Activated CD4-positive, alpha-beta memory T cell treated with anti-CD3 and anti-CD28 coated beads for 36 hours (primary cell): ENCODE measurements at places on chromosomes 12 and 14. TPM values are rescaled to one million over a fixed set of nuclear protein-coding genes. Genes with fewer than 3 reads are reported as not detected.

FSCB gene
- not detected for total RNA-seq

APOF gene
- not detected for total RNA-seq

CD69 gene
- 118 TPM for total RNA-seq

BCL11B gene
- total RNA-seq = 49.1 TPM

VRTN gene
- total RNA-seq = not detected

DICER1 gene
- 39.9 TPM for total RNA-seq

DNA sequence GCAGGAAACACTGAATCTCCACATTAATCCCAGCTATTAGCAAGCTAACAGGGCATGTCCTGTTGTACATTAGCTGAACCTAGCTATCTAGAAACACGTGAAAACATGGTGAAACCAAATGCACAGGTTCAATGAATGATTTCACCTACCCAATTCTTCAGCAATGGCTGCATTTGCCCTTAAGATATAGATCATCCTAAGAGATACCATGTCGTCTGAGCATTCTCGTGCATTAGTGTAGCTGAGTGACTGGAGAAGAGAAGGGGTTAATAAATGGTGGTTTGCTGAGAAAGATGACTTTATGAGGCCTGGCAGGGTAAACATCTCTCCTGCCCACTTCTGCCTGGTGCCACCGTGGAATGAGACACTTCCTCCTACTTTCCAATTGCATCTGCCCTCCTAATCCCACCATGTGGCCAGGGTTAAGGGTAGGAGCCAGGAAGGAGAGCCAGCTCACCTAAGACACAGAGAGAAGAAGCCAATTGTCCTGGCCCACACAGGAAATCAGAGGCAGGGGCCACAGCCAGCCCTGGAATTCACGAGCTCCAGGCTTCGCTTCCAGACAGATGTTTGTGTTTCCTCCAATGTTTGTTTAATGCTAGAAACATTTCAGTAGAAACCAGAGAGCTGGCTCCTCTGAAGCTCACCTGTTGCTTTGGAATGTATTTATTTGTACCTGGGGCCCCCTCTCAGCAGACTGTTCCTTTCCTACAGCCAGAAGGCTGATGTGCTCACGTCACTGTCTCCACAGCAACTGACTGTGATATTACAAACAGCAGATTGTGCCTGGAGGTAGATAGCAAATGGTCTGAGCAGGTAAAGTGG lies 126.0 kb upstream of the PARP11 start:
- peaks cover 3% of the 10 kb centered on the region for H3K4me1 ChIP-seq
- H3K27me3 ChIP-seq = no peaks in the 10 kb centered on the region
- H3K4me3 ChIP-seq = no peak overlapping the region
- no peak overlapping the region for H3K27ac ChIP-seq
- no peak for DNase-seq
- peaks cover 1% of the 10 kb centered on the region for H3K36me3 ChIP-seq

DNA sequence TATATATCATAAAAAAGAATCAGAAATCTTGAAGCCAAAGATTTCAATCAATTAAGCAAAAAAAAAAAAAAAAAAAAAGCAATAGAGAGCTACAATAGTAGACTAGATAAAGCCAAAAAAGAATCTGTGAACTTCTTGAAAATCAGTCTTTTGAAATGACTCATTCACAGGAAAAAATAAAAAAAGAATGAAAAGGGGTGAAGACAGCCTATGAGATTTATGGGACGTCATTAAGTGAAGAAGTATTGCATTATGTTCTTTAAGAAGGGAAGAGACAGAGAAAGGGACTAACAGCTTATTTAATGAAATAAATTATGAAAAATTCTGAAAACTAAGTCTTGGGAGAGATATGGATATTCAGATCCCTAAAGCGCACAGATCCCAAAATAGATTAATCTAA lies 103.8 kb downstream of the ACSS3 start:
- no peaks in the 10 kb centered on the region for H3K36me3 ChIP-seq
- H3K4me3 ChIP-seq = no peak overlapping the region
- no peak for DNase-seq
- H3K4me1 ChIP-seq = no peaks in the 10 kb centered on the region

DNA sequence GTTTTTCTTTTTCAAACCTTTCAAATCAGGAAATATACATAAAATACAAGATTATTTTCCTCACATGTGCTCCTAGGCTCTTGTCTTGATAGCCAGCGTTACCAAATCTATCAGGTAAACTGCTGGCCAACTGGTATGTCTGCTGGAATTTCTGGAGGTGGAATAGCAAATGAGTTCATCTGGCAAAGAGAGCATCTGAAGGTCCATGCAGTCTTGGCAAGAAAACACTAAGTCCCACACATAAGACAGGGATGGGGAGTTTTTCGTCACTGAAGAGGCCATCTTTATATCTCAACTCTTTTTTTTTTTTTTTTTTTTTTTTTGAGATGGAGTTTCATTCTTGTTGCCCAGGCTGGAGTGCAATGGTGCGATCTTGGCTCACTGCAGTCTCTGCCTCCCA lies 60.1 kb downstream of the DERA start:
- H3K4me3 ChIP-seq = no peak overlapping the region
- peaks cover 16% of the 10 kb centered on the region for H3K36me3 ChIP-seq
- no peaks in the 10 kb centered on the region for H3K4me1 ChIP-seq
- H3K27me3 ChIP-seq = no peaks in the 10 kb centered on the region
- H3K27ac ChIP-seq = no peak overlapping the region

DNA sequence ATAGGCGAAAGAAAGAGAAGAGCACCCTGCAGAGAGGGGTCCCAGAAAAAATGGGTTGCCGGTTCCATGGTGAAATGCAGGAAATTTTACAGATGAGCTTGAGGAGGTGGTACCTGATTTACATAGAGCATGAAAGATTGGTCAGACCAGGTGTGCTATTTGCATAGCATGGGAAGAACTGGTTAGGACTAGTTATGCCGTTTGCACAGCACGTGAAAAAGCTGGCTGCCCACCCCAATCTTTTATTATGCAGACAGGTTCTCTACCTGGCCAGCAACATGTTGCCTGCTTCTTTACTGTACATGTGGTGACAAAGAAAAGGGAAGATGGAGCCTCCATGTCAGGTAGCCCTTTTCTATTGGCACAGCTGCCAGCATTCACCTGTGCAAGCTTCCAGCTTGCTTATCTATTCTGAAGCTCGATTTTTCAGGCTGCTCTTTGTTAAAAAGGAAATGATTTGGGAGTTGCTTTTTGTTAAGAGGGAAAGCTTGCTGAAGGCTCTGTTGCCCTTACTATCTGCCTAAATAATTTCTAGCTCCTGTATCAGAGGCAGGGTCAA lies 62.9 kb upstream of the ELK3 start:
- H3K27me3 ChIP-seq = peaks cover 8% of the 10 kb centered on the region
- no peak for DNase-seq
- H3K36me3 ChIP-seq = no peaks in the 10 kb centered on the region
- no peak overlapping the region for H3K4me3 ChIP-seq

DNA sequence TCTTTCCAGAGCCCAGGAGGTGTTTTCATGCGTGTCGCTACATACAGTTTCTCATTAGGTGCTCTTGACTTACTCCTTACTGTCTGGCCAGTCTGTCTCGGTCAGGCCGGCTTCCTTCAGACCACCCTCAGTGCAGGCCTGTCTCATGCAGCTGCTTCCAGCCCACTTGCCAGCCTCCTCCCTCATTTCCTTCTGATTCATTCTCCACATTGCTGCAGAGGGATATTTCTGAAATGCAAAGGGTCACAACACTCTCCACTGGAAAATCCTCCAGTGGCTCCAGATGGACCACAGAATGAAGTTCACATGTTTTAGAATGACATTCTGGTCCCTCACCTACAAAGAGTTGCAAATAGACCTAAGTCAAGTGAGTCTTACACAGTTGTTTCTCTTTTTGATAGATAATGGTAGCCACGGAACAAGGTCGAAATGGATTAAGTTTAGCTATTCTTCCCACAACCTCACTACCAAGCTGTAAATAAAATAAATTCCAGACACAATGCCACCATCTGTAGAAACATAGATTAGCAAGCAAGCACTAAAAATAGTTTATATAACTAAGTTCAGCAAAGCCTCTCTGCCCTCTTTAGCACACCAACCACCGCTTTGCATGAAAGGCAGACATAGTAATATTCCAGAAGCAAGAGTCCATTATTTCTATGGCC lies 146.9 kb downstream of the ESR2 start:
- H3K27me3 ChIP-seq = no peaks in the 10 kb centered on the region
- H3K4me1 ChIP-seq = no peaks in the 10 kb centered on the region
- no peak for DNase-seq
- H3K36me3 ChIP-seq = peaks cover 16% of the 10 kb centered on the region
- no peak overlapping the region for H3K4me3 ChIP-seq

DNA sequence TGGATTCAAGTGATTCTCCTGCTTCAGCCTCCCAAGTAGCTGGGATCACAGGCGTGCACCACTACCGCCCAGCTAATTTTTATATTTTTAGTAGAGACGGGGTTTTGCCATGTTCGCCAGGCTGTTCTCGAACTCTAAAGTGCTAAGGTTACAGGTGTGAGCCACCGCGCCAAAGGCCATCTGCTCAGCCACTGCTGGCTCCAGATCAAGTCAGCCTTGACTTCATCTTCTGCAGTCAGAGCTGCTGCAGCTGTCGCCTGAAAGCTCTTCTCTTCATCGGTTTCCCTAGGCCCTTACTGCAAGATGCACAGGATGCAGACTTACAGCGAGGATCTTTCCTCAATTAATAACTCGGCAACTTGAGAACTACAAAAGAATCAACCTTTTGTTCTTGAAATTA lies 66.8 kb downstream of the CLIP1 start:
- H3K4me1 ChIP-seq = peaks cover 9% of the 10 kb centered on the region
- H3K27me3 ChIP-seq = no peaks in the 10 kb centered on the region
- H3K36me3 ChIP-seq = peaks cover 36% of the 10 kb centered on the region
- H3K27ac ChIP-seq = no peak overlapping the region
- DNase-seq = no peak

DNA sequence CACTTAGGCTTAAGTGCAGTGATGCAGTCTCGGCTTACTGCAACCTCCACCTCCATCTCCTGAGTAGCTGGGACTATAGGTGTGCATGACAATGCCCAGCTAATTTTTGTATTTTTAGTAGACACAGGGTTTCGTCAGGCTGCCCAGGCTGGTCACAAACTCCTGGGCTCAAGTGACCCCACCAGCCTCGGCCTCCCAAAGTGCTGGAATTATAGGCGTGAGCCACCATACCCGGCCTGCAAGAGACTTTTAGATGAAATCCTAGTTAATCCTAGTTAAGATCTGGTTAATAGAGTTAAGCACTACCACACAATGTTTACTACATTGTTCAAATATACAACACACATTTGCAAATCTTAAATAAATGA lies 196.5 kb upstream of the AMIGO2 start:
- H3K4me1 ChIP-seq = peaks cover 81% of the 10 kb centered on the region
- H3K4me3 ChIP-seq = no peak overlapping the region
- peak overlapping the region; percentile 95 for H3K27ac ChIP-seq
- no peaks in the 10 kb centered on the region for H3K36me3 ChIP-seq
- H3K27me3 ChIP-seq = no peaks in the 10 kb centered on the region

DNA sequence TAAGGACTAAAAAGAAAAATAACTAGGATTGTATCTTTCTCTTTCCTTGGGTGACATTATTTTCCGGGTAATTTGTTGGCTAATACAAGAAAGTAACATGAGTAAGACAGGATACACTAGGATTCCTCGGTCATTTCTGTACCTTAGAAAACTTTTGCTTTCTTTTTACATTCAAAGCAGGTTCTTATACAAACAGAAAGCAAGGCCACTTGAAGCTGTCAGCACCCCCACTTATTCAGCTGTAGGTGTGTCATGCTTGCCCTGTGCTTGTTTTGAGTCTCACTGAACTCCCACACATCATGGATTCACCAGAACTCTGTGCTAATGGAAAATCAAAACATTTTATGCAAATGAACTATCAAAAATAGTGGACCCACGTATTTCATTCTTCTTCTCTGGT lies 266.8 kb upstream of the CLEC14A start:
- no peaks in the 10 kb centered on the region for H3K27me3 ChIP-seq
- H3K27ac ChIP-seq = no peak overlapping the region
- no peaks in the 10 kb centered on the region for H3K36me3 ChIP-seq
- no peaks in the 10 kb centered on the region for H3K4me1 ChIP-seq

DNA sequence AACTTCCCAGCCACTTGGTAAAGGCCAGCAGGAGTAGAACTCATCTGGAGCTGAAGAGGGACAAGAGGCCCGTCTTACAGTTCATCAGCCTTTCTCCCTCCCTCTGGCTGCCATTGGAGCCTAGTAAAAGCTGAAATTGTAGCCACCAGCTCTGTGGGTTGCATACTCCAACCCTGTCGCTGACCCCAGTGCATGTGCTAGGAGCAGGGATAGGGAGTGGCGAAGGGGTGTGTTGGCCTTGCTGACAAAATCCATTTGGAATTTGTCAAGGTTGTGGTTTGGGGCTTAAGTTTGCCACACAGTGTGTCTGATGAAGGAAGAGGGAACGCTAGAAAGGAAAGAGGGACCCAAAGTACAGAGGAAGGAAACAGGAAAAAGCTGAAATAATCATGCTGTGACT lies 4.0 kb upstream of the ARF3 start:
- no peak overlapping the region for H3K27ac ChIP-seq
- no peak for DNase-seq
- no peak overlapping the region for H3K4me3 ChIP-seq
- H3K36me3 ChIP-seq = peaks cover under 1% of the 10 kb centered on the region
- peaks cover 7% of the 10 kb centered on the region for H3K4me1 ChIP-seq

- no peaks in the 10 kb centered on the region for H3K27me3 ChIP-seq
- no peaks in the 10 kb centered on the region for H3K4me1 ChIP-seq
- no peak overlapping the region for H3K4me3 ChIP-seq
- no peak overlapping the region for H3K27ac ChIP-seq
These were observed 121.9 kb upstream of the SLC35F4 start for GRCh38 chr14:57987596-57988300.

- H3K36me3 ChIP-seq = no peaks in the 10 kb centered on the region
- no peak overlapping the region for H3K27ac ChIP-seq
- H3K4me1 ChIP-seq = no peaks in the 10 kb centered on the region
- H3K27me3 ChIP-seq = peaks cover 11% of the 10 kb centered on the region
- H3K4me3 ChIP-seq = no peak overlapping the region
These were observed 7.2 kb upstream of the KRT86 start for GRCh38 chr12:52267266-52267665.

DNA sequence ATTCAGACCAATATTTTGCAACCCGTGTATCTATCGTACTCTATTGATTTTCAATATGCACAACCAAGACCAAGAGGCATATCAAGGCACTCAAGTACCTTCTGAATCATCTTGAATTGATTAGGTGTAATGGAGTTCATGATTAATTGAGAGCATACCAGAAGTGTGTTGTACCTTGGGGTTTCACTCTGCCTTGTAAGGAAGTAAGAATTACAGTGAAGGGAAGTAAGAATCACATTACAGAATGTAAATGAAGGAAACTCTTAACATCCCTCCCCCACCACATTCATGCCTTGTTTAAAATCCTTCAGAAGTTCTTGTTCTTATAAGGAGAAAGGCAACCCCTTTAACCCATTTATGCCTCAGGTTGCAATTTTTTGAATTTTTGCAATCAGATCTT lies 5.4 kb upstream of the MGAT4C start:
- no peaks in the 10 kb centered on the region for H3K4me1 ChIP-seq
- DNase-seq = no peak
- no peaks in the 10 kb centered on the region for H3K36me3 ChIP-seq
- H3K27me3 ChIP-seq = no peaks in the 10 kb centered on the region
- no peak overlapping the region for H3K27ac ChIP-seq
- no peak overlapping the region for H3K4me3 ChIP-seq

GRCh38 chr14:105549481-105549880 lies 23.1 kb downstream of the TMEM121 start:
- H3K36me3 ChIP-seq = no peaks in the 10 kb centered on the region
- no peaks in the 10 kb centered on the region for H3K4me1 ChIP-seq
- H3K27me3 ChIP-seq = peaks cover 1% of the 10 kb centered on the region
- no peak overlapping the region for H3K4me3 ChIP-seq

GRCh38 chr14:24535737-24536136 lies 27.7 kb upstream of the CMA1 start:
- H3K4me3 ChIP-seq = no peak overlapping the region
- H3K27me3 ChIP-seq = peaks cover 8% of the 10 kb centered on the region
- H3K27ac ChIP-seq = no peak overlapping the region
- no peaks in the 10 kb centered on the region for H3K36me3 ChIP-seq

- H3K27me3 ChIP-seq = peaks cover 24% of the 10 kb centered on the region
- DNase-seq = no peak
- no peak overlapping the region for H3K27ac ChIP-seq
- no peaks in the 10 kb centered on the region for H3K4me1 ChIP-seq
These were observed 184.5 kb downstream of the RBM19 start for GRCh38 chr12:113781415-113782198.
